ENCODE measurements at places on chromosomes 4 and X.
A peak's percentile ranks its signal among the peaks of the same experiment; 100 is the strongest.

GRCh38 chrX:41789374-41789773 lies 65.4 kb downstream of the GPR82 start:
- no peak for DNase-seq

DNA sequence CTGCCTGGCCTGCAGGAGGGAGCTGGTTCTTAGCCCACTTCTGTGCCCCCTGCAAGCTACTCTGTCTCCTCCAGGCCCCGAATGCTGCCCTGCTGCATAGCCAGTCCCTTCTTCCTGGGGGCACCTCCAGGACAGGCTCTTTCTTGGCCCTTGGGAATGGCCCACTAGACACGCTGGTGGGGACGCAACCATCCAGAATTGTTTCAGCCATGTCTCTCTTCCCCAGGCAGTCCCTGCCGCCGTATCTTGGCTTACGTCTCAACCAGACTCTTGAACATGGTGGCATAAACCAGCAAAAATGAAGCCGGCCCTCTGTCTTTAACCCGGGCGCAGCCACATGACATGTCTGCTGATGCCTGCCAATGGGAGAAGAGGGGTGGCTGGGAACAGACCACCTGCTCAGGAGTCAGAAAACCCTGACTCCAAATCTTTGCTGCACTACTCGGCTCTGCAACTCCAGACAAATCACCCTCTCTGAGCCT lies 9.0 kb downstream of the LRPAP1 start:
- DNase-seq = no peak

GRCh38 chrX:40938423-40938822 lies 146.8 kb upstream of the USP9X start:
- DNase-seq = no peak

GRCh38 chrX:38273453-38273852 lies 52.8 kb upstream of the SRPX start:
- DNase-seq = no peak

GRCh38 chr4:88027611-88028608 lies 20.5 kb downstream of the PKD2 start:
- no peak for DNase-seq

DNA sequence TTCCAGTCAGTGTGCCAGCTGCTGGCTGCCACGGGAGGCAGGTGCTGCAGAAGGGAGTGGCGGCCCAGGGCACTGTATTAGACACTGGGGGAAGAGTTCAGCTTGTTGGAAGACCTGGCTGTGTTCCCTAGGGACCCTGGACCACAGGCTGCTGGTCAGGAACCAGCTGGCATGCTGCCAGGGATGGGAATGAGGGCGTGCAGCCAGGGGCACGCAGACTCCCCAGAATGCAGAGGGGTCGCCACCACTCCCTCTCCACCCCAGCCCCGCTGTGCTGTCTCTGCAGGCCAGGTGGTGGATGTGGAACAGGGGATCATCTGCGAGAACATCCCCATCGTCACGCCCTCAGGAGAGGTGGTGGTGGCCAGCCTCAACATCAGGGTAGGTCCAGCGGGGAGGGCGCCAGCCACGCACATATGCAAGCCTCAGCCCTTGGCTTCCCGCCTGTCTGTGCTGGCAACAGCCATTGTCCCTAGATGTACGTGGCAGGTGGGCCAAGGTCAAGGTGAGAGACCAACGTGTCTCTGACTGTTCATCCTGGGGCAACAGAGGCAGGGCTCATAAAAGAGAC lies 12.3 kb downstream of the ABCD1 start:
- DNase-seq = peak; percentile 64

DNA sequence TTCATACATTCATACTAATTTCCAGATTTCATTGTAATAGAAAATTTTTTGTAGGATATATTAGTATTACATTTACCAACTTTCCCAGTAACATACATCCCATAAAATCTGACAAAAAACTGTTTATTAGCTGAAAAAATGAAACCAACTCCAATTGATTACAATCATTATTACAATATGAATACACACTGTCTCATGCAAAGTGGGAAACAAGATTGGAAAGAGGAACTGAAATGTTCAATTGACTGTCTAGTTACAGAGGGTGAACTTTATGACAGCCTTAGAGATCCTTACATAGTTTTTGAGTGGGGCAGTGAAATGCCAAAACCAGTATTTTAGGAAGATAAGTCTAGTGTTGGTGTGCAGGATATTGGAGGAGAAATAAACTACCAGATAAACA lies 2.3 kb upstream of the AMBN start:
- no peak for DNase-seq

DNA sequence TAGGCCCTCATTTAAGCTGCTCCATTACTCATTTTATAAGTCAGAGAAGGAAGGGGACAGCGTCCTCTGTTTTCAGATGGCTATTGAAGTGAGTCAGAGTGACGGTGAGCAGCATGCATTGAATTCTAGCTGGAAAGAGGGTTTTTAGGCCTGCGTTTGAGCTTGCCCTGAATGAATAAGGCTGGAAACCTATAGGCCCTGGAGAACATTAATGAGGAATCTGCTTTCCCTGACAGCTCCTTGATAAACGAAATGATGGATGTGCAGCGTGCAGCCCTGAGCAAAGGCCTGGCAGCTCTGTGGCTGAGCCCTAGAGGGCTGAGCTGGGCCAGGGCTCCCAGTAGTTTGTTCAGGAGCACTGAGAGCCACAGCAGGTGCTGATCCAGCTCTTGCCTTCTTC lies 33.4 kb downstream of the TBL1X start:
- DNase-seq = no peak

GRCh38 chr4:142416121-142416520 lies 430.0 kb downstream of the INPP4B start:
- DNase-seq = no peak

DNA sequence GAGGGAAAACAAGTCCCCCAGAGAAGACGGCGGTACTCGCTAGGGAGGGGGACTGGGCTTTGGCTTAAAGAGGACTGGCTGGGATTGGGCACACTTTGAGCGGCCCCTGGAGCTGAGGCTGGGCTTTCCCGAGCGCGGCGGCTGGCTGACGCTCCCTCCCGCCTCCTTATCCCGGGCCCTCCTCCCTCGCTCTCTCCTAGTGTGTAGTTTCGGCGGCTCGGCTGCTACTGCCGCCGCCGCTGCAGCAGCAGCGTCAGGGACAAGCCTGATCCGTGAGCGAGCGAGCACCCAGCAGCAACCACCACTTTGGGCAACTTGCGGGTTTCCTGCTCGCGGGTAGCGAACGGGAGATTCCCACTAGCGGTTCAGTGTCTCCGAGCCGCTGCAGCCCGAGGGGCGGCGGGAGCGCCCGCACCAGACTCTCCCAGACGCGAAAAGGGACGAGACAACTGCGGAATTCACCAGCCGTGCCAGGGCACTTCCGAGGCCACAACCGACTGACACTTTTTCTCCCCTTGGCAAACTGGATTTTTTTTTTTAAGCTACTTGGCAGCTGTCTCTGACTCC lies 632 bp upstream of the PCDH7 start:
- peak; percentile 48 for DNase-seq

GRCh38 chr4:78569306-78569821 lies 17.8 kb downstream of the ANXA3 start:
- no peak for DNase-seq

- DNase-seq = no peak
These were observed 3.3 kb upstream of the CPE start for GRCh38 chr4:165375465-165375864.

DNA sequence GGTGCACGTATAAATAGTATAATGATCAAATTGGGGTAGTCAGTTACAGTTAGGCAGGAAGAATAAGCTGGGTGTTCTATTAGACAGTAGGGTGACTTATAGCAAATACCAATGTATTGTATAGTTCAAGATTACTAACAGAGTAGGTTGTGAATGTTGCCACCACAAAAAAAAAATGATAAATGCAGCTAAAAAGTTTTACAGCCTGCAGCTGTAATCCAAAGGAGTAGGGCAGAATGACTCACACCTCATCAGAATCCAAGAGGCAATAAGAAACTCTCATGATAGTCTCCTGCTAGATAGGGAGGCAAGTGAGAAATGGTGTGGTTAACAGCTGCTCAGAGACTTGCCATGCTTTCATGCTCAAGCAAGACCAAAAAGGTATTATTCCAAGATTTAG lies 19.6 kb upstream of the TCEAL4 start:
- DNase-seq = no peak

GRCh38 chr4:144594471-144594986 lies 51.4 kb upstream of the HHIP start:
- no peak for DNase-seq

DNA sequence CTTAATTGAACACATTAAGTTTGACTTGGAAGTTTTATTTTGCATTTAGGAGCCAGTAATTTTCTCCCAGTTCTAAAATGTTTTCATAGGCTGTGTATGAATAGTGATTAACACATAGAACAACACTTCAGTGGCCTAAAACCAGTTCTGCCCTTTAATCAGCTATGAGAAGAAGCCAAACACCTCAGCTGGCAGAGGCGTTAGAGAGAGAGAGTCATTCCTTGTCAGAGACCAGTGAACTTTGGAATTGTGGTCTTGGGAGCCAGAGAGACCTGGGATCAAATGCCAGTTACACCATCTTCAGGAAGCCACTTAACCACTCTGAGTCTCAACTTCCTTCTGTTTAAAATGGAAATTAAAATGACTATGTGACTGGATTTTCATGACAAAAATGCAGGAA lies 39.3 kb upstream of the PRPS2 start:
- DNase-seq = no peak

- DNase-seq = no peak
These were observed 19.6 kb upstream of the FAT1 start for GRCh38 chr4:186743261-186743660.

DNA sequence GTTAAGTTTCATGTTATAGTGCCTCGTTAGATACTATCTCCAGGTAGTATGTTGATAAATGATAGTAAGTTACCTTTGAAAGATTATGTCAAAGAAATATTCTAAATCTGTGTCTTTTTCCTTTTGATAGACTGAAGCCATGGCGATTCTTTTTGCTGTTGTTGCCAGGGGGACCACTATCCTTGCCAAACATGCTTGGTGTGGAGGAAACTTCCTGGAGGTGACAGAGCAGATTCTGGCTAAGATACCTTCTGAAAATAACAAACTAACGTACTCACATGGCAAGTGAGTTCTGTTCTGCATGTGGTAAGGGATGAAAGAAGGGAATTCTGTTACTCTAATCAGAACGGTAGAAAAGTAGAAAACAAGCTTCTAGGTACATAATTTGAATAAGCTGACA lies 8.2 kb downstream of the VAMP7 start:
- no peak for DNase-seq

GRCh38 chr4:145936142-145936996 lies 2.3 kb downstream of the ZNF827 start:
- DNase-seq = peak; percentile 74

DNA sequence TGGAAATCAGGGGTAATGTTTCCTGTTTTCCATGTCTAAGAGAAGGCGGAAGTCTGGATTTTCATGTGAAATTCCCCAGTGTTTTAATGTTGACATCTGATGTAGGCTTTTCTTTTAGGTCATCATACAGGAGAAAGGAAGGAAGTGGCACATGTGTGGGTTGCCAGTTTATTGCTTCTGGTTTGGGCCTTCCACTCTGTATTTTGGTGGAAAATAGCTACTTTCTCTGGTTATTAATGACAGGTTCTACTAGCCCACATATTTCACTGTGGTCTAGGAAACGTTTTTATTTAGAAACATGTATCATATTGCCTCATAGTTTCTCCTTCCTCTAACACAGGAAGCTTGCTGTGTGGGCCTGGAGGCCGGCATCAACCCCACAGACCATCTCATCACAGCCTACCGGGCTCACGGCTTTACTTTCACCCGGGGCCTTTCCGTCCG lies 7.2 kb downstream of the PDHA1 start:
- no peak for DNase-seq

- DNase-seq = no peak
These were observed 11.8 kb downstream of the SUPT20HL1 start for GRCh38 chrX:24372021-24372763.

DNA sequence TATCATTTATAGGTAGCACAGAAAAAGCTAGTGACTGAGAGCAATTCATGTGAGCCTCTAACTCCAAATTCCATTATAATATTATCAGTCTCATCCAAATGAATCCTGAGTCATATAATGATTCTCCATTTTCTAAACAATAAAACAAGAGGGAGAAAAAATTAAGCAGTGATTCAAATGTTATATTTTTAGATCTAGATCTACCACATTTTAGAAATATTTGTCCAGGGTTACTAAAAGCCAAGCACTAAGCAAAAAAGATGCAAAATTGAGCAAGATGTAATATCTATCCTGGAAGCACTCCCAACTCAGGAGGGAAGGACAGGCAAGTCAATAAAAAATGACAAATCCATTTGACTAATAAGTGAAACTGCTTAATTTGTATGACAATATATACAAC lies 172.8 kb downstream of the FBXW7 start:
- no peak for DNase-seq

DNA sequence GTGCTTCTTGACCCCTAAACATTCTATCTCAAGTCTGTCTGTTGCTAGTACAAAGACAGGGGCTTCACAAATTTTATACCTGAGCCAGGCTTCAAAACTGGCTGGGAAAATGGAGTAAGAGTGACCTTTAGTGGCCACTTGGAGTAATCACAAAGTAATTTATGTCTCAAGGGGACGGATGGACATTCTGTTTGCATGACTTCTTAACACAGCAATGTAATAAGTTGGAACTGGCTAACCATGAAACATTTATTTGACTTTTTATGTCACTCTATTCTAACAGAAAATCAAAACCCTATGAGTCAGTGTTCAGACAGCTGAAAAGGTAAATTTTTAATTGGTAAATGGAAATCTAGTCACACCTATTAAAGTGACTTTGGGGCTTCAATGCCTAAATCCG lies 600.6 kb downstream of the ANKRD50 start:
- DNase-seq = no peak

GRCh38 chrX:46837558-46838485 lies 979 bp downstream of the RP2 start:
- DNase-seq = no peak

GRCh38 chr4:150817017-150817416 lies 198.1 kb downstream of the LRBA start:
- no peak for DNase-seq

DNA sequence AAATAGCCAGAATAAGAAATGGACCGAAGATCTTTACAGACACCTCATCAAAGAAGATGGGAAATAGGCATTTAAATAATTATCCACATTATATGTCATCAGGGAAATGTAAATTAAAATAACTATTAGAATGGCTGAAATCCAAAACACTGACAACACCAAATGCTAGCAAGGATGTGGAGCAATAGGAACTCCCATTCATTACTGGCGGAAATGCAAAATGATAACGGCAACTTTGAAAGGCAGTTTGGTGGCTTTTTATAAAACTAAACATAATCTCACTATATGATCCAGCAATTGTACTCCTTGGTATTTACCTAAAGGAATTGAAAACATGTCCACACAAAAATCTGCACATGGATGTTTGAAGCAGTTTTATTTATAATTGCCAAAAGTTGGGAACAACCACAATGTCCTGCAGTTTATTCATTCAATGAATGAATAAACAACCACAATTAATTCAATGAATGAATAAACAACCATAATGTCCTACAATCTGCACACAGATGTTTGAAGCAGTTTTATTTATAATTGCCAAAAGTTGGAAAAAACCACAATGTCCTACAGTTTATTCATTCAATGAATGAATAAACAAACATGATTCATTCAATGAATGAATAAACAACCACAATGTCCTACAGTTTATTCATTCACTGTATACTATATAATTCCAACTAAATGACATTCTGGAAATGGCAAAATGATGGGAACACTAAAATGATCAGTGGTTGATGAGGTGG lies 117.6 kb upstream of the PCDH18 start:
- DNase-seq = no peak

- DNase-seq = no peak
These were observed 27.6 kb downstream of the CYTL1 start for GRCh38 chr4:4991541-4992099.

- peak; percentile 78 for DNase-seq
These were observed 78.0 kb upstream of the DRD5 start for GRCh38 chr4:9703391-9703790.

GRCh38 chrX:46716796-46717195 lies 42.1 kb downstream of the SLC9A7 start:
- DNase-seq = no peak

All from Peyer's patch (tissue), 4 donors.